ENCODE measurements at places on chromosomes 2 and 18. TPM values are rescaled to one million over a fixed set of nuclear protein-coding genes. Genes with fewer than 3 reads are reported as not detected.

The RAB27B gene
- total RNA-seq: 0.07 TPM

The CRACDL gene
- 0.07 TPM for total RNA-seq

The TMEM200C gene
- total RNA-seq: not detected

The TNFAIP6 gene
- not detected for total RNA-seq

The EMILIN1 gene
- total RNA-seq: 0.52 TPM

Data from B cell (primary cell).